H4 (cell line): ENCODE measurements at places on chromosomes 2 and 18. TPM values are rescaled to one million over a fixed set of nuclear protein-coding genes. Genes with fewer than 3 reads are reported as not detected.

- no peak for DNase-seq
Observed at GRCh38 chr2:186879312-186879711, 30.3 kb upstream of the ZSWIM2 start.

GRCh38 chr2:141555876-141556470, 574.8 kb downstream of the LRP1B start:
- peak; percentile 5 for DNase-seq

DNA sequence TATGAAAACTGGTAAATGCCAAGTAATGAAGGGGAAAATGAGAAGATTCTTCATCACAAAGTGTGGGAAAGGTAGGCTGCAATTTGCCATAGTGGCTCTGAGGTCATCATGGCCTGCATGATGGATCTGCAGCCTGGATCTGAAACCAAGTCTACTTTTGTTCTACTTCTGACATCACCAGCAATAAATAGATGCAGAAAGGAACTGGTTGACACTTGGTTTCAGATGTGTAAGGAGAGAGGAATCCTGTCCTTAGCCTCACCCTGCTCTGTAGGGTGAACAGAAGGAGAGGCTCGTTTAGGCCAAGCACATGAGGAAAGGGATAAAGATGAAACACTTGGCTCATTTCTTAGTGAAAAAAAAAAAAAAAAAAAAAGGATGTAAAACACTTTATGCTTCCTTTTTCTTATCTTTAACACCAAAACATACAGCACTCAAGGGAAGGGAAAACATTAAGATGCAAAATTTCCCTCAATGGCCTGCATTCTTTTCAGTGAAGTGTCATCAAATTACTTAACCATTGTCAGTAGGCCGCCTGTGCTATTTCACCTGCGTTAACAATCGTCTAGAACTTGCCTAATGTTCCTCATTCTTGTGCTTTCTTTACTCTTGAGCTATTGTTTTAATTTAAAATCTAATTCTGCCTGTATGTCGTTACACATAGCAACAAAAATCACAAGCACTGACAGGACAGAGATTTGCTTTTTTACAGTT, 3.9 kb downstream of the NEB start:
- DNase-seq: peak; percentile 5

CD8A gene
- not detected in 2 replicates for total RNA-seq

PAX8 gene
- 0.08 TPM in 1 of 2 replicates, not detected in the other for total RNA-seq

DNA sequence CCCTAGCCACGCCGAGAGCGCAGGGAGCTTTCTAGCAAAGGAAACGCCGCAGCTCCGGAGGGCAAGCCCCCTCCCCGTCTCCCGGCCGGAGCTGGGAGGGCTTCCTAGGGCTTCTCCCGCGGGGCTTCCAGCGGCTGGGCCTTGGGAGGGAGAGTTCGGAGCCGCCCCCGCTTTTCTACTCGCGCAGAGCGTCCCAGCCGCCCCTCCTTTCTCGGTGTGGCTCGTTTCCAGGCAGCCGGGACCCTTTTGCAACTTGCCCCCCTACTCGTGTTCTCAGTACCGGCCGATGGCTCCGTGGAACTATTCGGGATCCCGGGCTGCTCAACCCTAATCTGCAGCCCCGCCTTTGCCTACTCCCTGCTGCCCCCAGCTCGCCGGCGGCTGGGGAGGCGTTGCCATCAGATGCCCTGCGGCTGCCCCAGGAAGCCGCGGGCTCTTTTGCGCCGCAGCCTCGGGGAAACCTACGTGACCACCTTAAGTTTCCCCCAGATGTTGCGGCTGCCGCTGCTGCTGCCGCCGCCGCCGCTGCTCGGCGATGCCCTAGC, 1.5 kb upstream of the NR4A2 start:
- peak; percentile 17 for DNase-seq

DNA sequence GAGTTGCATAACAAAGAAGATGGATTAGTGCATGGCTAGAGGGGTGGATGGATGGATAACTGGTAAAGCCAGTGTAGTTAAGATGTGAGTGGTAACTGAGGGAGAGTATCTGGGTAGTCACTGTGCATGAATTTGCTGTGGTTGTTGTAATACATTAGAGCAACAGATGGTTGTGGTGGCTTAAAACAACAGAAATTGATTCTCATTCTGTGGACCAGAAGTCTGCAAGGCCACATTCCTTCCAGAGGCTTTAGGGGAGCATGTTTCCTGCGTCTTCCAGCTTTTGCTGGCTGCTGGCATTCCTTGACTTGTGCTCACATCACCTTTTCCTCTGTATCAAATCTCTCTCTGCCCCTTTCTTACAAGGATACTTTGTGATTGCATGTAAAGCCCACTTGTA, 155.4 kb downstream of the ASB1 start:
- DNase-seq: no peak

GRCh38 chr2:222179592-222179991, 119.2 kb downstream of the PAX3 start:
- DNase-seq: no peak

TPO gene
- total RNA-seq: not detected in 2 replicates

DNA sequence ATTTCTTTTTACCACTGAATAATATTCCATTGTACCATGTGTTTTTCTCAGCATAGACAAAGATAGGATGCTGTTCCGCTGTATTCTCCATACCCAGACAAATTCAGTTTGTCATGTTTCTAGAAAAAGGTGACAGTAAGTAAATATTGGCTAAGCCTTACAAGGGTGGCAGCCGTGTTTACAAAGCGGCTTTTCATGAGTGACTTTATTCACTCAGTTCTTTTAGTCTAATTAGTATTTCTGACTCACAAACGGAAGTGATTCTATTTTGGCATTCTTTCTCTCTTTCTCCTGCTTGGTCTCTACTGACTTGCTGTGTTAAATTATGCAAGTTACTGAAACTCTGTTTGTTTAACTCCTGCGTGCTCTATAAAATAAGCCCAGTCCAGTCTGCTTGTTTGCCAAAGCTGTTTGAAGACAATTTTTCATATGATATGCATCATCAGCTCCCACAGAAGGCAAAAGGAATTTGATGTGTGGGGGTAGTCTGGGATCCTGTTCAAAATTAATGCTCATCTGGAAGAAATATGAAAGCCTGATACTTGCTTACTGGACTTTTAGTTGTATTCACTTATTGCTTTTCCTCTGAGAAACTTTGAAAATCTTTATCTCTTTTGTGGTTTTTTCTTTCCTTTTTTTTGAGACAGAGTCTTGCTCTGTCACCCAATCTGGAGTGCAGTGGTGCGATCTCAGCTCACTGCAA, 2.3 kb upstream of the PLEKHH2 start:
- peak; percentile 74 for DNase-seq

ANKRD30BL gene
- total RNA-seq: not detected in 2 replicates

ZNF512 gene
- total RNA-seq: 16.9 and 18.0 TPM in 2 replicates

KANSL3 gene
- 27.4 and 31.8 TPM in 2 replicates for total RNA-seq
